ENCODE measurements at places on chromosomes 7 and 10.

- DNase-seq: no peak
These were observed 177.3 kb downstream of the C7orf25 start for GRCh38 chr7:42734568-42734967.

- no peak for DNase-seq
These were observed 184.9 kb upstream of the ADCY1 start for GRCh38 chr7:45389073-45389872.

- DNase-seq: no peak
These were observed 5.6 kb downstream of the POR start for GRCh38 chr7:75920431-75921161.

- DNase-seq: no peak
These were observed 165.2 kb upstream of the PPP1R3A start for GRCh38 chr7:114084002-114084471.

DNA sequence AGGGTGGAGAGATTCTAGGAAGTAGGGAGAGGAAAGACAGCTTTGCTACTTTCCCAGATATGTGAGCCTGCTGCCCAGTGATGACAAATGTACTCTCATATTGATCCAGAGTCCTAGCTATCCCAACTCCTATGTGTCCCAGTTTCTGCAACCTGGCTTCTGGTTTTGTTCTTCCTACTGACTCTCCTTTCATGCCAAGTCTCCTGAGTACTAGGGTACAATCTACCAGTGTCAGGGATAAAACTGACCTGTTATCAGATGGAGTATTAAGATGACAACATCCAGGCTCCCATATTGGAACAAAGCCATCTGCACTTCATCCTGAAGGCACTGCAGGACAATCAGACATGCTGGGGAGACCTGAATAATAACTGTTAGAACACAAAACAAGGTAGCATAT, 233.7 kb upstream of the PHYHIPL start:
- no peak for DNase-seq

DNA sequence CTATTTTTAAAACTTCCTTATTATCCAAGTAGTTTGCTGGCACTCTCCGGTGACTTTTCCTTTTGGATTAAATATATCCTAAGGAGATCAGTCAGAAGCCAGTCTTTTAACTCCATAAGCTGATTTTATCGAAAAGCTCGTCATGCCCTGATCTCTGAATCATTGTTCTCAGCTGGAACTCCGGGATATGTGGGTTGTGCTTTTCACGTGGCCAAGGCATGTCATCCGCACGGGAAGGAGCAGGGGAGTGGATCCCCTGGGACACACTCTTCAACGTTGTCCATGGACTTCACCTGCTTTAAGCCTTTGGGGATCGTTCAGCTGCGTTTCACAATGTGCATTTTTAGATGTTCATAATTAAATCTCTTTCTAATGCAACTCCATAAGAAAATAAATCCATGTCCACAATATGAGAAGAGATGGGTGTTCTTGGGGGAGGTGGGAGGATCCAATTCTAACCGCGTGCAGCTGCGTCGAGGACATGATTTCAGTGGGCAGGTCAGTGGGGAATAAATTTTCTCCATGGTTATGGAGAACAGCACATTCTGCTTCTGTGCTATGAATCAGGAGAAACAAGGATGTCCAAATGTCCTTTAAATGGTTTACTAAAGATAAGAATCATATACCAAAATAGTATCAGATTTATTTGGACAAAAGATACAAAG, 229.5 kb upstream of the ADARB2 start:
- DNase-seq: no peak

- DNase-seq: no peak
These were observed 407.8 kb upstream of the FOXK1 start for GRCh38 chr7:4274286-4274685.

DNA sequence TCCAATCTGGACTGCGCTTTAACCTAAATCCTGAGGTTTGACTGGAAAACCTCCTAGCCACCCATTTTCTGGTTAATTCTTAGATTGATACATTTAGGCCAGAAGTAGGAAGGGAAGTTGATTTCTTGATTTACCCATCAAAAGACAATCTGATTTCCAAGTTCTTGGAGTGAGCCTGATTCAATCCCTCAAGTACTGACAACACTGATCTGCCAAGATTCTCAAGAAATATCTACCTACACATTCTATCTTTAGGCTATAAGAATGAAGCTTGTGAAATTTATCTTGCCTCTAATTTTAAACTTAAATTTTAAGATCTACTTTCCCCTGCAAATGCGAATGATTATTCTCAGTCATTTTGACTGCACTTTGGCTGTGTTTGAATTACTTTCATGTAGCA, 5.9 kb downstream of the TAS2R16 start:
- DNase-seq: no peak

- DNase-seq: no peak
These were observed 119.4 kb upstream of the NRBF2 start for GRCh38 chr10:63013755-63014154.

GRCh38 chr10:118330295-118331076, 11.6 kb downstream of the FAM204A start:
- DNase-seq: no peak

GRCh38 chr7:117673367-117673766, 193.5 kb downstream of the CFTR start:
- DNase-seq: no peak

- no peak for DNase-seq
These were observed 221.6 kb upstream of the SEMA3E start for GRCh38 chr7:83870515-83870914.

GRCh38 chr7:132422502-132423111, 153.7 kb downstream of the PLXNA4 start:
- no peak for DNase-seq

DNA sequence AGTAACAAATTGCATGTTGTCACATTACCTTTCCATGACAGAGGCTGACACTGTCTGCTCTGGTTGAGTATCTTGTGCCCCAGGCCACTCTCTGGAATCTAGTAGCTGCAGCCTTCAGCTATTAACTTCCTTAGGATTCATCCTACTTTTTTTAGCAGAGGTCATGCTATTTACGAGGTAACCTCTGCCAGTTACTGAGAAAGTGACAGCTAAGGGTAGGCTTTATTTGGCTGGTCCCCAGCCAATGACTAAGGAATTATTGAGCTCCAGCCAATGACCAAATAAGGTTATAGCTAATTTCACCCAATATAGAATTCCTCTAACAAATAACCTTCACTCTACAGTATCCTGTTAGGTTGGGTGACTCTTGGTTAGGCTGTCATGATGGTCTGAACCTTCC, 1361.7 kb downstream of the XPNPEP1 start:
- no peak for DNase-seq

- DNase-seq: no peak
These were observed 37.9 kb upstream of the PDGFA start for GRCh38 chr7:557558-557881.

DNA sequence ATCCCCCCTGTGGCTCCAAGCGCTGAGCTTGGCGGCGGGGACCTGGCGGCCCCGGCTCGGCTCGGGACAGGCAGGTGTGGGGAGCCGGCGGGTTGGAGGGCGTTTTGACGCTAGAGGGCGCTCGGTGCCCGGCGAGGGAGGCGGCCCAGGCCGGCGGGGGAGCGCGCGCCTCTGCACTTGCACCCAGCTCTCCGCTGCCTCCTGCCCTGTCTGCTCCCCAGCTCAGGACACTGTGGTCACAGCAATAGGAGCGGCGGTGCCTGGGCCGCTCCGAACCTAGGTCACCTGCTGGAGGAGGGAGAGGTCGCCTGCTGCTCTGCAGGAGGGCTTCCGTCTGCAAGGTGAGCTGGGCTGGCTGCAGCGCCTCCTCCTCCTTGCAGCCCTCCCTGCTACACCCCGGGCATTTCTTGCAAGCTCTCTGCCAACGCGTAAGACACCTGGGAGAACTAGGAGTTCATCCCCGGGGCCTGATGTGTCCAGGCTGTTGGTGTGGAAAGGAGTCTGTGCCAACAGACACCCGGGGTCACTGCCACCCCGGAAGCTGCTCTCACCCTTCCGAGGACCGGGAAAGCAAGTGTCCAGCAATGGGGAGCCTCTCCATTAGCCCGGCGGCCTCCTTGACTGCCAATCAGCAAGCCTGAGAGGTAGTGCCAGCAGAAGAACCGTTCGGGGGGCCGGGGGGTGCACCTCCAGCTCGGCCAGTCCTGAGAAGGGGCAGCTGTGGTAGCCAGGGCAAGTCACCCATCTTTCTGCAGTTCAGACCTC, 620.4 kb downstream of the GALNT17 start:
- no peak for DNase-seq

GRCh38 chr10:102863660-102864059, 5.6 kb upstream of the AS3MT start:
- DNase-seq: no peak

DNA sequence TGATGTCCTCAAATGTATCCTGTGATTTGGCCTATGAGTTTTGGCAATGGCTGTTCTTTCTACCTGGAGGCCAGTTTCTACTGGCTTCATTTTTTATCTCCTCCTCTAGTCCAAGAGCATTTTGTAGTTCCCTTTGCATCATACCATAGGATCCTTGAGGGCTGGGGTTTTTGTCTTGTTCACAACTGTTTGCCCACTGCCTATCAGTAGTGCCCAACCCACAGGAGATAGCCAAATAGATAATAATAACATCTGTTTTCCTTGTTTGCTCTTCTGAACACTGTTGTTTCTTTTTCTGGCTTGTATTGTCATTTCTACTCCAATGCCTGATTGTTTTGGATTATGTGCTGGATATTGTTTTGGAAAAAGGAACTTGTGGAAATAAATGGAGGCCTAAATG, 3.4 kb downstream of the CDK1 start:
- no peak for DNase-seq

DNA sequence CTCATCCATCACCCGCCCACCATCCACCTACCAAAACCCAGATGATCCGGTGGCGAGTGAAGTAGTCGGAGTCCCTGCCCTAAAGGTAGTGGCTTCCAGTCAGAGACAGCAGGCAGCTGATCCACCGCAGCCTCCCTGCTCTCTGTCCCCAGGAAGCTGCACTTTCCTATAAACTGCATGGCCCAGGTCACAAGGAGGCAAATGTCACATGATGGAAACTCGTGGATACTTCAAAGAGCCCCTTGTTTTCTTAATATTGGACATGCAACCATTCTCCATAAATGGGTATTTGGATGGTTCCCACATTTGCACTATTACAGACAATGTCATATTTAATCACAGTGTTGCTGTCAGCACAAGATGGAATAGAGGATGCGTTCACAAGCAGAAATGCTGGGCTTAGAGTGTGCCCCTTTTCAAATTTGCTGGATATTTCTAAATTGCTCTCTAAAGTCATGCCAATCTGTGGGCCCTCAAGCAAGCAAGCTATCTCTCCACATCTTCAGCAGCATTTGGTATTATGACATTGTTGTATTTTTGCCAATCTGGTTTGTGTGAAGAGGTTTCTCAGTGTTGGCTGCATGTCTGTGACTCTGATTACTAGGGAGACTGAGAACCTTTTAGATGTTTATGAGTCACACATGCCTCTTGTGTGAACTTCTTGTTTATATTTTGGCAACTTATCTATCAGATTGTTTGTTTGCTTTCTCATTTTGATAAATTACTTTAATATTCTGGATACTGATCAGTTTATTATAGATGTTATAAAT, 822.0 kb downstream of the TNS3 start:
- DNase-seq: no peak

DNA sequence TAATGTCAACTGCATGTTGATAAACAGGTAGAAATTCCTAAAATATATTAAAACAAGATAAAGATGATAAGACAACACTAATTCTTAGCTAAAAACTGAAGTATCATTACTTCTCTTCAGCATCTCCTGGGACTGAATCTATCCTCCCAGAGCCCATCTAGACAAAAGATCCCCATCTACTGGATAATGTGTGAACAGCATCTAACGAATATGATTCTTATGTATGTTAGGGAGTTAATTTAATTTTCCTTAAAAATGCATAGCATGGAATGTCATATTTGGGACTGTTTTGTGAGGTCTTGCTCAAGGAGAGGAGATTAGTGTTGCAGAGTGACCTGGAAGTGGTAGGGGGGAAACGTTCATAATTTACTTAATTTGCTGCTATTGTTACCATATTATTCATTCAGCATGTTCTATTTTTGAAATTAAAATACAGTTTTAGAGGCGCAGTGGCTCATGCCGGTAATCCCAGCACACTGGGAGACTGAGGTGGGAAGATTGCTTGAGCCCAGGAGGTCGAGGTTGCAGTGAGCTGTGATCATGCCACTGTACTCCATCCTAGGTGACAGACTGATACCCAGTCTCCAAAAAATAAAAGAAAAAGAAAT, 305.1 kb upstream of the CSTF2T start:
- DNase-seq: no peak

- no peak for DNase-seq
These were observed 73.2 kb downstream of the SEM1 start for GRCh38 chr7:96636342-96636860.

DNA sequence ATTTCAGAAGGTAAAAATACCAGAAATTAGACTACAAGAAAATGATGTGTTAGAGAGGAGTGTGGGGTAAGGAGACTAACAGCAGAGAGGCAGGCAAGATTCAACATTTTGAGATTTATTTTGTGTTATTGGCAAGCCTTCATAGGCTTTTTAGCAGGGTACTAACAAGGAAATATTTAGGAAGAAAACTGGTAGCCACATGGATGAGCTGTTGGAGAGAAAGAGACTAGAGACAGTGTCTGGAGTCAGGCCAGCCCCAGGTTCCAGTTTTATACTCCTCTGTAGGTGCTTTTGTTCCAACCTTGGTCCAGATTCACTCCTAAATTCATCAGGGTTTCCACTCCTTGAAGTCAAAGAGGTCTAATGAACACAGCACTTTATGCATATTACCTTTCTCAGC, 41.1 kb downstream of the GPRIN2 start:
- no peak for DNase-seq

- DNase-seq: no peak
These were observed 81.7 kb downstream of the KMT2C start for GRCh38 chr7:152354061-152354460.

DNA sequence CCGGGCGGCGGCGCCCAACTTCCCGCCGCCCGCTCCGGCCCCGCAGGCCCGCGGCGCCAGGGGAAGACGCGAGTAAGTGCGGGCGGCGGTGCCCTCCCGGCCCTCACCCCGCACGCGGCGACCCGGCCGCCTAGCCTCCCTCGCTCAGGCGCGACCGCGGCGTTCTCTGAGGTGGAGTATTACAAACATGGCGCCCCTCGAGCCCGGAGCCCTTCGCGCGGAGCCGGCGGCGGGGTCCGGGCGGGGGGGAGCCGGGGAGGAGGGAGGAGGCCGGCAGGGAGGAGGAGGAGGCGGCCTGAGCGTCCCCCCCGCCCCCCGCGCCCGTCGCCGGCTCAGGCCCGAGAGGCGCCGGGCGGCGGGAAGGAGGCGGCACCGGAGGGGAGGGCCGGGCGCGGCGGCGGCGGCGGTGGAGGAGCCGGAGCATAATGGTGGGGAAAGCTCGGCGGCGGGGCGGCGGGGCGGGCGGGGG, at the start of gene ZMYND11:
TSS of gene ZMYND11 (plus strand) at position 324 of the 469 bp plus-strand sequence. CDS start 44,558 bp downstream, outside the sequence.
- DNase-seq: peak; percentile 34
